ENCODE measurements at places on chromosomes 7 and 10. TPM values are rescaled to one million over a fixed set of nuclear protein-coding genes. Genes with fewer than 3 reads are reported as not detected.

DNA sequence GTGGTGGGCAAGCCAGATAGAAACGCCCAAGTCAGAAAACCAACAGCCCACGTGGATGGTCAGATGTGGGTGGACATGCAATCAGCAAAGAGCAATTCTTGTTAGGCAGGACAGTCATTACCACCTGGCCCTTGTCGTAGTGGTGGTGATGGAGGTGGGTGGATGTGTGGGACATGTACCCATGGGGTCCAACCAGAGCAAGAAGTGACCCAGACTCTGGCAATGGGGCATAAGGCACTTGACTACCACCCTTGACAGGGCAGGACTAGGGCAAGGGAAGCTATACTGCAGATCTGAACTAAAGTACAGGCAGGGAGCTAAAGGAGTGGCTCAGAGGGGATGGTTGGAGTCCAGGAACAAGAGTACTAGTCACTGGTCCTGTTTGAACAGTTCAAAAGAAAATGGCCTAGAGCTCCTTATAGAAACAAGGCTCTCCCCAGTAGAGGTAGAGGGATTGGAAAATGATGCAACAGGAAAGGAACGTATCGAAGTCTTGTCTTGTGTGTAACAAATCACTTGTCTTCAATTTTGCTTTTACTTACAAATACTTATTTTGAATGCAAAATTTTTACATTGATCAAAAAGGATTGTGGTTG is 17.6 kb downstream of the LMOD2 start:
- DNase-seq: no peak
- H3K27me3 ChIP-seq: no peaks in the 10 kb centered on the region
- peaks cover 4% of the 10 kb centered on the region for H3K4me1 ChIP-seq
- H3K36me3 ChIP-seq: no peaks in the 10 kb centered on the region

GRCh38 chr7:101557421-101557820 is 71.7 kb downstream of the MYL10 start:
- no peak overlapping the region for H3K27ac ChIP-seq
- no peaks in the 10 kb centered on the region for H3K4me1 ChIP-seq
- DNase-seq: no peak
- no peak overlapping the region for H3K4me3 ChIP-seq
- H3K36me3 ChIP-seq: no peaks in the 10 kb centered on the region

DNA sequence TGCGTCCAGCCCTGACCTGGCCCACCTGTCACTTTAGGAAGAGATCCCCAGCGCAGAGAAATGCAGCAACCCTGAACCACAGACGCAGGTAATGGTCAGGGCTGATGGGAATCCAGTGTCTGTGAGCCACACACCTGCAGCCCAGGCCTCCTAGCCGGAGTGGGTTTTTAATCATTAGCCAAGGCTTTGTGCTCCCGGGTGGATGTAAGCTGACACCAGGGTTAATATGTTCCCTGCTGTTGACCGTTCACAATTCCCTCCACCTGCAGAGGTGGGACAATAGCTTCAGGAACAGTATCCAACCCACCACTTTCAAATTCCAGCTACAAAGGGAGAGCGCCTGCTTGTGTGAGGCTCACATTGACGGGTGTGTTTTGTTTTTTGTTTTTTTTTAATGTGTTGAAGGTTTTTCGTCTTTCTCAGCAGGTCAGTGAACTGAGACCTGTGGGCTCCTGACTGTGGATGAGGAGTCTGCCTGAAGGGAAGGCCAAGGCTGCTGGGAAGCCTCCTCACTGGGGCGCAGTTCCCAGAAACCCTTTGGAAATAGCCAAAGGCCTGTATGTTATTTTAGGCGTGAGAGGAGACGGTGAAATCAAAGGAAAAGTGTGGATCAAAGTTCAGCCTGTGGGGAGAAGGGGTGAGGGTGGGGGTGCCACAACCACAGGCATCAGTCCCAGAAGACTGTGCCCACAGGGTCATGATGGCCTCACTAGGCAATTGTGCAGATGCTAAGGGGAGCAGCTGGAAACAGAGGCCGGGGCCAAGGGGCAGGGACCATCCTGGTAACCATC is 111.1 kb downstream of the TNS3 start:
- no peak for DNase-seq
- H3K4me1 ChIP-seq: peaks cover 11% of the 10 kb centered on the region
- no peaks in the 10 kb centered on the region for H3K27me3 ChIP-seq
- H3K4me3 ChIP-seq: no peak overlapping the region
- peaks cover 16% of the 10 kb centered on the region for H3K36me3 ChIP-seq

DNA sequence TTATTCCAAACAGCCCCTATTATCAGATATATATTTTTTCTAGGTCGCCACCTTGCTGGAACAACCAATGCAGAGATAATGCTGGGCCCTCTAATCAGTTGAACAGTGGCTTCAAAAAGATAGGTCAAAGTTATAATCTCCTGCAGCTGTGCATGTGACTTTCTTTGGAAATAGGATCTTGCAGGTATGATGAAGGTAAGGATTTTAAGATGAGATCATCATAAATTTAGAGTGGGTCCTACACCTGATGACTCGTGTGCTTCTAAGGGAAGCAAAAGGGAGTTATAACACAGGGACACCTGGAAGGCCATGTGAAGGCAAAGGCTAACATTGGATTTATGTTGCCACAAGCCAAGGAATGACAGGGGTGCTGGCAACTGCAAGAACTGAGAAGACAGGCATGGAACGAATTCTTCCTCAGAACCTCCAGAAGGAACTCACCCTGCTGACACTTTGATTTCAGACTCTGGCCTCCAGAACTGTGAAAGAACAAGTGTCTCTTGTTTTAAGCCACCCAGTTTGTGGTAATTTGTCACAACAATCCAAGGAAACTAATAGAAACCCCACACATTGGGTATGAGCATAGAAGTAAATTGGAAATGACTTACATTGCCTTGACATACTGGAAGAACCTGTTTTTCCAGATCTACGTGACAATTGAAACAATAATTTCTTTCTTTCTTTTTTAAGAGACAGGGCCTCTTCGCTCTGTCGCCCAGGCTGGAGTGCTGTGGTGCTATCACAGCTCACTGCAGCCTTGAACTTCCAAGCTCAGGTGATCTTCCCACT is 34.4 kb downstream of the CCDC71L start:
- DNase-seq: no peak
- no peaks in the 10 kb centered on the region for H3K27me3 ChIP-seq
- peaks cover 1% of the 10 kb centered on the region for H3K36me3 ChIP-seq
- no peak overlapping the region for H3K4me3 ChIP-seq

GRCh38 chr7:30133736-30134610 is 813 bp upstream of the MTURN start:
- peaks cover 3% of the 10 kb centered on the region for H3K4me1 ChIP-seq
- H3K27me3 ChIP-seq: no peaks in the 10 kb centered on the region
- DNase-seq: no peak
- no peak overlapping the region for H3K27ac ChIP-seq
- peak overlapping the region; percentile 98 for H3K4me3 ChIP-seq
- H3K36me3 ChIP-seq: no peaks in the 10 kb centered on the region

Gene VAX1
- total RNA-seq: not detected

DNA sequence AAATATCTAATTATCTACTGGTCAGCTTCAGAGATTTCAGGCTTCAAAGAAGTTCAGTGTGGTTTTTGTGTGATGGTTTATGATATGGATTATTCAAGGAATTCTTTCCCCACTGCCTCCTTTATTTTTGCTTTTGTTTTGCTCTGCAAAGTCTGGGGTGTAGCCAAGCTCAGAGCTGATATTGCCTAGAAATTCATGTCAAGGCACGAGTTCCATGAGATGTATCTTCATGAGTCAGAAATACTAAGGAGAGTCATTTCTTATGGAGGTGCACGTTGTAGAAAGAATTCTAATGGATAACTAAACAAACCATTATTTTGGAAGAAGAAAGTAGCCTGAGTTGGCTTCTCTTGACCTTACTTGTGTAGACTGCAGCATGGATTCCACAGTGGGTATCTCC is 37.4 kb downstream of the VIM start:
- H3K4me3 ChIP-seq: no peak overlapping the region
- no peak overlapping the region for H3K27ac ChIP-seq
- H3K36me3 ChIP-seq: no peaks in the 10 kb centered on the region
- peak; percentile 10 for DNase-seq
- peaks cover 15% of the 10 kb centered on the region for H3K27me3 ChIP-seq
- no peaks in the 10 kb centered on the region for H3K4me1 ChIP-seq

Gene HOXA10
- total RNA-seq: 0.28 TPM

Gene WIPF3
- not detected for total RNA-seq

GRCh38 chr7:20438694-20439376 is 108.1 kb downstream of the ITGB8 start:
- H3K27me3 ChIP-seq: no peaks in the 10 kb centered on the region
- H3K4me1 ChIP-seq: no peaks in the 10 kb centered on the region
- H3K4me3 ChIP-seq: no peak overlapping the region
- no peak for DNase-seq
- no peak overlapping the region for H3K27ac ChIP-seq

GRCh38 chr10:127563718-127564553 is 14.8 kb downstream of the NPS start:
- H3K27ac ChIP-seq: no peak overlapping the region
- H3K36me3 ChIP-seq: no peaks in the 10 kb centered on the region
- H3K27me3 ChIP-seq: no peaks in the 10 kb centered on the region
- no peaks in the 10 kb centered on the region for H3K4me1 ChIP-seq
- no peak for DNase-seq

- no peaks in the 10 kb centered on the region for H3K4me1 ChIP-seq
- H3K36me3 ChIP-seq: no peaks in the 10 kb centered on the region
- no peaks in the 10 kb centered on the region for H3K27me3 ChIP-seq
- DNase-seq: no peak
Observed at GRCh38 chr7:8365499-8366110, 67.8 kb upstream of the NXPH1 start.

Gene SORCS3
- not detected for total RNA-seq
